NCI-H526 (cell line): ENCODE measurements at places on chromosomes 12 and 14.

DNA sequence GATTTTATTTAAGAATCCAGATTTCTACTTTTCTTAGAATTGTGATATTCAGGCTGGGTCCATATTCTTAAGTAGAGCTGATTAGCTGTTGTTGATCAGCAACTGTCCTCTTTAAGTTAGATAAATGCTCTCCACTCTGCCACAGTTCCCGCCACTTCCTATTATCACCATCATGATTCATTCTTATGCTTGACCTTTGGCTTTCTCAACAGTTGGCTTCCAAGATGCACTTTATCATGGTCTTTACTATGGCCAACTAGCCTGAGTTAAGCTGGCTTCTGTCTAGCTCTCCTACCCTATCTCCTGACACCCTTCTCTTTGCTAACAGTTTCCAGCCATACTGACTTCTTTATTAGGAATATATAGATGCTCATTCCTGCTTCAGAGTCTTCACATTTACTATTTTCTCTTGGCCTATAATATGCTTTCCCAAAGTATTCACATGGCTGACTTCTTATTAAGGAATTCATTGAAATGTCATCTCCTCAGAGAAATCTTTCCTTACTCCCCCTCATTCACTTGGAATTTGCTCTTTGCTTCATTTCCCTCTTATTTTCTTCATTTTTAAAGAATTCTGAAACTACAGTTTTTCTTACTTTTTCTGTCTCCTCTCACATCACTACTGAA is 149.0 kb upstream of the IGF1 start:
- DNase-seq, result no peak

GRCh38 chr12:15151161-15152091 is 69.8 kb downstream of the RERG start:
- DNase-seq, result peak; percentile 4

DNA sequence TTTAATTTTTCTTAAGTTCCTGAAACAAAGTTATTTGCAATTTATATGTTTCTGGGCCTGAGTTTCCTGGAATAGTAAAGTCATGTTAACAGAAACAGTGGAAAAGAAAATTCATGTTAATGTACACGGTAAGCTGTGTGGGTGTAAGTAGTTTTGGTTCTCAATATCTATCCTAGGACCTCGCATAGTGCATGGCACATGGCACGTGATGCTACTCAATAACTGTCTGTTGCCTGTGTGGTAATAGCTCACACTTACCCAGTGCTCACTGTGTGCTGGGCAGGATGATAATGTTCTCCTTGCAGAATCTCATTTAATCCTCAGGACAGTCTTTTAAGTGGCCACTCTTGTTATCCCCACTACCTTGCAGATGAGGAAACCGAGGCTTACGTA is 100.7 kb downstream of the DUSP16 start:
- DNase-seq, result no peak

DNA sequence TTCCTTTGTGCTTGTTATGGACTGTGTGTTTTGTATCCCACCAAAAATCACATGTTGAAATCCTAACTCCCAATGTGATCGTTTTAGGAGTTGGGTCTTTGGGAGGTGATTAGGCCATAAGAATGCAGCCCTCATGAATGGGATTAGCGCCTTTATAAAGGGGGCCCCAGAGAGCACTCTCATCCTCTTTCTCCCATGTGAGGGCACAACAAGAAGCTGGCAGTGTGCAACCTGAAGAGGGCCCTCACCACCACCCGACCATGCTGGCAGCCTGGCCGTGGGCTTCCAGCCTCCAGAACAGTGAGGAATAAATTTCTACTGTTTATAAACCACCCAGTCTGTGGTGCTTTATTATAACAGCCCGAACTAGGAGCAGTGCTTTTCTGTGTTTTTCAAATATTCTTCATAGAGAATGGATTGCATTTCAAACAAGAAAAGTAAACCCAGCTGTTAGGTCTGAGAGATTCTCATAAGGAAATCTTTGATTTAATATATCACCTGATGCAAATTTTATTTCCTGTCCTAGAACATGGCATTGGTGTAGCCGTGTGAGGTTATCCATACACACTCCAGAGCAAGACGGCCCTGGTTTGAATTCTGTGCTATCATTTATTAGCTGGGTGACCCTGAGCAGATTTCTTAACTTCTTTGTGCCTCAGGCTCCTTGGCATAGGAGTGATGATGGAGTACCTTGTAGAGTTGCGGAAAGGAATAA is 27.8 kb downstream of the HSPB8 start:
- DNase-seq, result peak; percentile 32

DNA sequence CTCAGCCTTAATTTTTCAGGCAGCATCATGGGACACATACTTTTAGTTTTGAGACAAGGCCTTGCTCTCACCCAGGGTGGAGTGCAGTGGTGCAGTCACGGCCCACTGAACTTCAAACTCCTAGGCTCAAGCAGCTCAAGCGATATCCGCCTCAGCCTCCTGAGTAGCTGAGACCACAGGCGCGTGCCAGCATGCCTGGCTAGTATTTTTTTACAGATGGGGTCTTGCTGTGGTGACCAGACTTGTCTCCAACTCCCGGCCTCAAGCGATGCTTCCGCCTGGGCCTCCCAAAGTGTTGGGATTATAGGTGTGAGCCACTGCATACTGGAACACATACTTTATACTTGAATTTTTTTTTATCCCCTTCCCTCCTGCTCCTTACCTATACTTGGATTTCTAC is 2.8 kb downstream of the RDH5 start:
- no peak for DNase-seq

DNA sequence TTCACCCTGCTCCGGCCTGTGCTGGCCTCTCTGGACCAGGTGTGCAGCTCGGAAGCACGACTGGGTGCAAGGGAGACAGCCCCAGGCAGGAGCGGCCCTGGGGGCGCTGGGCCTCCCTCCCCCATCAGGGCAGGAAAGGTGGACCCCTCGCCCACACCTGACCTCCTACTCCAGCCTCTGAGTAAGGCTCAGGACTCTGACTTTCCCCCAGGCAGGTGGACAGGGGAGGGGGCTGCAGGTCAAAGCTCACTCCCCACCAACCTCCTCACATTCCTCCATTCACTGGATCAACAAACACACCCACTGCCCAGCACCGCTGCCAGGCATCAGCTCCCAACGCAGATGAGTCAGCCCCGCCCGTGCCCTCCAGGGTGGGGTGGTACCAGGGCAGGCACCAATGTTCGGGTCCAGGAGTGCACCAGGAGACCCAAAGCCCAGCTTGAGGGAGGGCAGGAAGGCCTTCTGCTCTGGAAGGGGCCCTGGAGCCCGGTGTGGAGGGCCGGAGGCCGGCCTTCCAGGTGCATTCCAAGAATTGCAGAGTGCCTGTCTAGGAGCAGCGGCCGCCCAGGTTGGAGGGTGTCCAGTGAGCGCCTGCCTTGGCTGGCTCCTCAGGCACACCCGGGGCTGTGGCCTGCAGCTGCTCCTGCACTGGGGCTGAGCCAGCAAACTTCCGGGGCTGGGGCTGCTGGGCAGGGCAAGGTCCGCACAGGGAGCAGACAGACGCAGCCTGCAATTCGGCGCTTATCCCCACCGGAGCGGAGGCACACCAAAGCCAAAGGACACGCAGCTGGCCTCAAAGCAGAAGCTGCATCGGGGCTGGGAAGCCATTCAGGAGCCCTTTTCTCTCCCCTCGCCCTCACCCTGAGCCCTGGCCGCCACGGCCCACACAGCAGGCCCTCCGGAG is 1.6 kb upstream of the INF2 start:
- DNase-seq, result peak; percentile 82

DNA sequence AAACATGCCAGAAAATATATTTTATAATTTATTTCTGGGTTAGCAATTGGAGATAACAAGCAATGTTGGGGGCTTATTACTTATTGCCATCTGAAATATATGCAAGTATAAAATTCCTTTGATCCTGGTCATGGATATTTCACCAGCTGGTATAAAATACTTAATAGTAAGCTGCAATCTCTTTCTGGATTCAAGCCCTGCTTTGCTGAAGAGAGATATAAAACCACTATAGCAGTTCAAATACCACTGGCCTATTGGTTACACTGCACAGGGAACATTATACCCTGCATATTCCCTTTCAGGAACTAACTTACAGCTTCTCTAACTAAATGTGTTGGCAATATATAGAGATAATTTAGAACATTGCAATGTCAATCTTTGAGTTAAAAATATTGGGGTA is 546.2 kb upstream of the ATP2B1 start:
- no peak for DNase-seq

DNA sequence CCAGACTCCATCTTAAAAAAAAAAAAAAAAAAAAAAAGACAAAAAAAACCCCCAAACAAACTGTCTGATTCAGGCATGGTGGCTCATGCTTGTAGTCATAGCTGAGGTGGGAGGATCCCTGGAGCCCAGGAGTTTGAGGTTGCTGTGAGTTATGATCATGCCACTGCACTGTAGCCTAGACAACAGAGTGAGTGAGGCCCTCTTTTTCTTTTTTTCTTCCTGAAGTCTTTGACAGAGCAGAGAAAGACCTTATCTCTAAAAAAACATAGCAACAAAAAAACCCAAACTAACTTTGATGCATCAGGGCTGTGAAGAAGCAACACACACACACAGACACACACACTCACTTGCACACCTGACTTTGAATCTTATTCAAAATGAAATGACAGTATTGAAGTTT is 7.7 kb upstream of the AMN1 start:
- DNase-seq, result no peak

DNA sequence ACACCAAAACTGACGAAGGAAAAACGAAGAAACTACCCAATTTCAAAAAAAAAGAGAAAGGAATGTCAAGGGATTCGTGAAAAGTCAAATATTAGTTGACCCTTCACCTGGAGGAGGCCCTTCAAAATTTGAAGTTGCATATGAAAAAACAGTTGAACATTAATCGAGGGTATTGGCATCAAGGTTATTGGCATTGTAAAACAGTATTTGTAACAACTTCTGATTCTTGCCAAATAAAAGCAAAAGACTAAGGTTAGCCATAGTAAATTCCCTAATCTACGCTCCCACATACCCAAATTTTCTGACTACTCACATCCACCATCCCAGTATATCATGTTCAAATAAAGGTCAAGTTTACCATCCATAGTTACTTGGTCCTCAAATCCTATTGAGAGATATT is 118.6 kb downstream of the TMTC1 start:
- no peak for DNase-seq
